Activated T-helper 1 cell treated with anti-CD3 and anti-CD28 coated beads, Interleukin-2, amount 50 U/mL, for 16 hours (primary cell): ENCODE measurements at places on chromosomes 3 and 15.

- DNase-seq, result peak; percentile 27
Measured at GRCh38 chr3:38003371-38003816, 12.8 kb downstream of the VILL start.

DNA sequence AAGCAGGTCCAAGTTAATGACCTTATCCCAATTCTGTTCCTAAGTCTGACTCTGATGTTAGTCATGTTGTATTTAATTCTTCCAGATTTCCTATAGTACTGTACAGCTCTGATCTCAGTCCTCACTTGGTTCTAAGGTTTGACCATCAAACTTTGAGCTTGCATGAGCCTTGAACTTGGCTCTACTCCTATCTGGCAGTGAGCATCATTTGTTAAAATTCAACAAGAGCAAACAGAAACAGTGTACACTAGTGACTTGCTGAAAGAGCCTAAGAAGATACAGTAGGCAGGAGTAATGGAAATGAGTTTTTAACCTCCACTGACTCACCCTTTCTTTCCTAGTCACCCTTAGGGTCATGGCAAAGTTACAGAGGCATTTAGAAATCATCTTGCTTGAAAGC is 451.1 kb upstream of the TPRG1 start:
- DNase-seq, result no peak

- DNase-seq, result no peak
Measured at GRCh38 chr3:43468133-43468532, 153.7 kb downstream of the ANO10 start.

GRCh38 chr3:159616234-159616825 is 372.3 kb upstream of the IL12A start:
- no peak for DNase-seq

GRCh38 chr15:99427668-99428361 is 138.0 kb upstream of the MEF2A start:
- DNase-seq, result no peak

- DNase-seq, result no peak
Measured at GRCh38 chr3:146566138-146566537, 21.7 kb upstream of the PLSCR1 start.

GRCh38 chr3:128619146-128619890 is 31.3 kb downstream of the RPN1 start:
- DNase-seq, result no peak

GRCh38 chr3:121723485-121723884 is 26.1 kb downstream of the GOLGB1 start:
- DNase-seq, result no peak

- DNase-seq, result no peak
Measured at GRCh38 chr15:70316059-70316600, 218.4 kb upstream of the TLE3 start.

DNA sequence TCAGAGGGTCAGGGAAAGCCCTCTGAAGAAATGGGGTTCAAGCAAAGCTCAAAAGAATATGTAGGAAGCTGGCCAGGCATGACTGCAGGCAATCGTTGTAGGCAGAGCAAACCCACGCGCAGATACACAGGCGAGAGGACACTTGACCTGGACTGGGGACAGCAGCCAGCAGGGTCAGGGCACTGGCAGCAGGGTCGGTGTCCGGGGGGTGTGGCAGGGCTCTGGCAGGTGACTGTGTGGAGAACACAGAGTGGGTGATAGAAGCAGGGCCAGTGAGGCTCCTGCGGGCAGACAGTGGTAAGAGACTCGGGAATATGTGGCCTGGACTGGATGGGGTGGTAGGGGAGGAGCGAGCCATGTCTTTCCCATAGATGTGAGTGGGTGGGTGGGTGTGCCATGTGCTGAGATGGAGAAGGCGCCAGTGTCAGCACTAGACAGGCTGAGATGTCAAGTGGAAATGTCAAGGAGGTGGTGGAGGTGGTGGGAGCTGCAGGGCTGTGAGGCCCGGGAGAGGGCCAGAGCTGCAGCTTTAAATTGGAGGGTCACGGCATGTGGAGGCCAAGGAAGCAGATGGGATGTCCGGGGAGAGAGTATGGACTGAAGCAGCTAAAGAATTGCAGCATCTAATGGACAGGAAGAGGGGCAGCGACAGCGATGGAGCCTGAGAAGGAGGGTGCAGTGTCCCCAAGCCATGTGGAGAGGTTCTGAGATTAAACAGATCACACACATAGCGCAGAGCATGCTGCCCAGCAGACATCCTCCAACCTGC is 13.4 kb downstream of the TMEM43 start:
- DNase-seq, result no peak

GRCh38 chr3:48398701-48399386 is 26.8 kb downstream of the FBXW12 start:
- DNase-seq, result no peak

GRCh38 chr3:18422972-18423371 is 2.2 kb downstream of the SATB1 start:
- no peak for DNase-seq

DNA sequence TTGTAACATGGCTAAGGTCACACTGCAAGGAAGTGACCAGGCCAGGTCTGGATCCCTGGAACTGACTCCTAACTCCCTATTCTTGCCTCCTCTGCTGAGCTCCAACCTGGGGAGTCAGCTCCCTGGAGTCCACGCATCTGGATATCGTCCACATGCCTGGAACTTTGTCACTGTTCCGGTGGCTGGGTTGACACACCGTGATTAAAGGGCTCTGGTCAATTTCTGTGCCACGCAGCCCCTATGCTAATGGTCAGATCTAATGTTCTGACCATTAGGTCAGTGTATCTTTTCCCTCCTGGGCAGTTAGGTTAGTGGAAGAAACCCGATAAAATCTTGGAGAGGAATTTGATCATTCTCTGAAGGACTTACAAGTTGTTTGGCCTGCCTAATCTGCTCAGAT is 1.6 kb upstream of the TPM1 start:
- DNase-seq, result no peak

- no peak for DNase-seq
Measured at GRCh38 chr15:39180483-39180933, 400.4 kb upstream of the THBS1 start.
